ENCODE measurements at places on chromosomes 2 and 18.
A peak's percentile ranks its signal among the peaks of the same experiment; 100 is the strongest.

DNA sequence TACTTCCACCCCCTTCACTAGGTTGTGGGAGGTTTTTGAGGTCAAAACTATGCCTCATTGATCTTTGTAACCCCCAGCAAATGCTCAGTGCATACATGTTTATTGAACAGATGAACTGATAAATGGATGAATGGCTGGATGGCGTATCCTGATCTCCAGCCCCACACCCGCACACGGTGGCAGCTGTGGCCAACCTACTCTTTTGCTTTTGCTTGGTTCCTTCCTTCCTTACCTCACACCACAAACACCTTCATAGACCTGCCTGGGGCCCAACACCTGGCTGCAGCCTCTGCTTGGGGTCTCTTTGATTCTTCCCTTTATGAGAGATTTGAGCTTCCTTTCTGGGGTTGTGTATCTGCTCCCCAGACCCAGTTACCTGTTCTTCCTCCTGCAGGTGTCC lies 25.9 kb downstream of the SPP2 start:
- DNase-seq: no peak

GRCh38 chr2:11102466-11102865 lies 52.8 kb upstream of the SLC66A3 start:
- DNase-seq: no peak

DNA sequence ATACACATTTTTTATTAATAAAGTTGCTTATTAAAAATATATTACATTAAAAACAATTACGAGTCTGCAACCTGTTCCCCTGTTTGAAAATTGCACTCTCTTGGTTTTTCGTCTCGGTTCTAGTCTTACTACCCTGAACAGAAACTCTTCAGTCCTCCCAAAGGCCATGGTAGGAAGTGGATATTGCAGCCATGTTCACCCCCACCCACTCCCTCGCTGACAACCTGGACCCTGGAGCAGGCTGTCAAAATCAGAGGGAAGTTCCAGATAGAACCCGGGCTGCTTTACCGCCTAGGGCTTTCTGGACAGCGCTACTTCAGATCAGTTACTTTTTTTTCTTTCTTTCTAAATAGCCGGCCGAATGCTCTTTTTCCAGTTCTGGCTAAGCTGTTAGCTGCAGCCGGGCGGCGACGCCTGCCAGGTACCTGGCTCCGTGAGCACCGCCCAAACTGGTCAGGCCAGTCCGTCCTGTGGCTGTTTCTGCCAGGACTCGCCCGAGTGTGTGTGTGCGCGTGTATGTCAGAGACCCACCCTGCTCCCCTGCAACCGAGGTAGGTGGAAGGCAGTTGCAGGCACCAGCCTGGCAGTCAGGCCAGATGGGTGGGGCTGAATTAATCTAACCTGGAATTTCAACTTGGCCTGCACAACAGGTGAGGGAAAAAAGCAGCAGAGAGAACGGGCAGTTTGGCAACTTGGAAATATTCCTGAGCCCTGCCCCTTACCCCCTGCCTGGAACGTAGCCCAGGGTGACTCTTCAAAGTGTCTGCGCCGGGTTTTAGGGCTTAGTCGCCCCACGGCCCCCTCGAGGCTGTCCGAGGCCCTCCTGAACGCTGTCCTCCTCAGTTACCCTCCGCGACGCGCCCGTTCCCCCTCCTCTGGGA lies 1.1 kb upstream of the TET3 start:
- peak; percentile 53 for DNase-seq

DNA sequence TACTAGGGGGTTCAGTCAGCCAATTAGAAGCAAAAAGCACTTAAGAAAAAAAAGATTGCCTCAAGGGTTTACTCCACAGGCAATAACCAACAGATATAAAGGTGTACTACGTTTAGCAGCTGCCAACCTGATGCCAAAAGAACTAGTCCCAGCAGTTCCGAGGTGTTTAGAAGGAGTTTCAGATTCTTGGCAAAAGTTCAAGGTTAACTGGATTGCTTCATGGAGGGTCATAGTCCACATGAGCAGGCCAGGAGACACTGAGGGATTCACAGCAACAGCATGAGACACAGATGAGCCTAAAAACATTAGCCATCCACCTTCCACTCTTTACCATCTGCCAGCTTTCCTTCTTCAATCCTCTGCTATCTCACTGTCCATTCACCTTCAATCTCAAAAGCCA lies 4.9 kb upstream of the DNAH7 start:
- no peak for DNase-seq

GRCh38 chr2:30436859-30437435 lies 10.1 kb upstream of the LCLAT1 start:
- no peak for DNase-seq

- no peak for DNase-seq
Observed at GRCh38 chr2:73103018-73103542, 9.7 kb downstream of the RAB11FIP5 start.

- DNase-seq: no peak
Observed at GRCh38 chr2:158202161-158202815, 100.6 kb downstream of the UPP2 start.

DNA sequence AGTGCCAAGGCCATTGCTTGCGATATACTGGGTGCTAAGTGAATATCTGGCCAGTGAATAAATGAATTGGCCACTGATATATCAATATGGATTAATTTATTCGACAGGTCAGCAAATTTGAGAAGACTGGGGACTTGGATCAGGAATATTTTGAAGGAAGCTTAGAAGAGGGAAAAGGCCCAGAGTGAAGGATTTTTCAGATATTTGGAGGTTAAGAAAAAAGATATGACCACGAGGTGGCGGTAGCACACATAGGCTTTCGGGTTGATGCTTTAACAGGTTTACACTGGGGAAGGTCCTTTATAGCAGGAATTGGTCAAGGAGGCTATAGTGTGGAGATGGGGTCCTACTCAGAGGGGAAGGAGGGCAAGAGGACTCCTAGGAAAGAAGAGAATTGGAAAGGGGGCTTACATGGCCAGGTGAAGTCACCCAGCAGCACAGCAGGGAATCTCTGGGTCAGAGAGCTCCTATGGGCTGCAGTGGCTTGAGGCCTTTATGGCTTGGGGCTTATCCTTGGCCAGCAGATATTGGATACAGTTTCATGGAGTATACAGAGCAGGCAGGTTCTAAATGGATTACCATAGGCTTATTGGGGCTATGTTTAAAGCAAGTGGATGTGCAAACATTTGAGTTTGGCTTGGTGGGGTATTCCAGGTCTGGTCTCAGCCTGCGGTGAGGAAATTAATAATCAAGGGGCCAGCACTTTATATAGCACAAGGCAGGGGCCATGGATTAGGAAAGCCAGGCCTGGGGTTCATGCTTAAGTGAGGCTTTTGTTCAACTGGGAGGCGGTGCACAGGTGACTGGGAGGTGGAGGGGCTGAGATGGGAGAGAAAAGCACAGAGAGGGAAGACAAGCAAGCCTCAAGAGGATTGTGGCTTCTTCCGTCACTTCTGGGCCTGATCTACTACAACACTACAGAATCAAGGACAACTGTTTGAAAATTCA lies 9.7 kb downstream of the IL1RN start:
- DNase-seq: peak; percentile 67

- DNase-seq: no peak
Observed at GRCh38 chr2:127811397-127812321, 688 bp upstream of the WDR33 start.

DNA sequence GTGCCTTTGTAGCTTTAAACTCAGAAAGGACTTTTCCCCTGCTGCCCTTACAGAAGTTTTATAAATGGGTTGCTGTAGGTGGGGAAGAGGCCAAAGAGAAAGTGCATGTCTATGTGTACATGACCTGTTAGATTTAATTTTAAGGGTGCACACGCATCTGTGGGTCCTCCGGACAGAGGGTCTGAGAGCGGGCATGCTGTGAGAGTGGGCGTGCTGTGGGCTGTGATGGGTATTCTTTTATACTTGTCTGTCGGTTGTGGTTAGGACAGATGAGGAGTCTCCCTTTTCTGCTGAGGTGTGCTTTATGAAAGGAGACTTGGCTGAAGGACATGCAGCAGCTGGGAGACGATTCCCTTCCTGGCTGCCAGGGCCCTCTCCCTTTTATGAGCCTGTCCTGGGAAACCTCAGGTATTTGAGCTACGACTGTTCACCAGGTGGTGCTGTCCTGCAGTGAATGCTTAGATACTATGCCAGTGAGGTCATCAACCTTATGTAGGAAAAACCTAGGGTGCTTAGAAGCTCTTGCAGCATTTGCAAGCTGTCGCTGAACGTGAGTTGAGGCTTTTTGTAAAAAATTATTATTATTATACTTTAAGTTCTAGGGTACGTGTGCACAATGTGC lies 67.5 kb downstream of the TANC1 start:
- peak; percentile 42 for DNase-seq

- no peak for DNase-seq
Observed at GRCh38 chr2:63344575-63345284, 243.5 kb downstream of the WDPCP start.

DNA sequence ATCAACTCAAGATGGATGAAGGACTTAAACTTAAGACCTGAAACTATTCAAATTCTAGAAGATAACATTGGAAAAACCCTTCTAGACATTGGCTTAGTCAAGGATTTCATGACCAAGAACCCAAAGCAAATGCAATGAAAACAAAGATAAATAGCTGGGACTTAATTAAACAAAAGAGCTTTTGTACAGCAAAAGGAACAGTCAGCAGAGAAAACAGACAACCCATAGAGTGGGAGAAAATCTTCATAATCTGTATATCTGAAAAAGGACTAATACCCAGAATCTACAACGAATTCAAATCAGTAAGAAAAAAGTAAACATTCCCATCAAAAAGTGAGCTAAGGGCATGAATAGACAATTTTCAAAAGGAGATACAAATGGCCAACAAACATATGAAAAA lies 171.2 kb downstream of the ERBB4 start:
- no peak for DNase-seq

- DNase-seq: peak; percentile 6
Observed at GRCh38 chr18:63578357-63578958, 8.7 kb upstream of the SERPINB13 start.

- no peak for DNase-seq
Observed at GRCh38 chr18:69759046-69759445, 188.6 kb downstream of the CD226 start.

- peak; percentile 64 for DNase-seq
Observed at GRCh38 chr2:65382776-65383357, 49.5 kb downstream of the SPRED2 start.

DNA sequence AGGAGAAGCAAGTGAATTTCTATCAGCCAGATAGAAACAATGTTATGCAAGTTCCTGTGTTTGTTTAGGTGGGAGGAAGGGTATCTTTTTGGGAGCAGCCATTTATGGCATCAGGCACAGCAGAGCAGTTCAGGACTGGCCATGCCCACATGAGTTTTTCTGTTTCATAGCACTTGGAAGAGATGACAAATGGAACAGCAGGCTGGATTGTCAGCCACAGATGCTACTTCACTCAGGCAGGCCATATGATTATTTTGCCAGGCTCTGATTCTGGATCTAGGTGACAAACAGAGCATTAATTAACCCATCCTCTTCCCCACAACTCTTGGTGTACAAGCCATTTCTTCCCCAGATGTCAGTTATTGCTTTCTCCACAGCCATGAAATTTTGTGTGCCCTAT lies 63.8 kb downstream of the GALNT13 start:
- DNase-seq: no peak

GRCh38 chr2:235170536-235171521 lies 219.0 kb downstream of the SH3BP4 start:
- DNase-seq: no peak

DNA sequence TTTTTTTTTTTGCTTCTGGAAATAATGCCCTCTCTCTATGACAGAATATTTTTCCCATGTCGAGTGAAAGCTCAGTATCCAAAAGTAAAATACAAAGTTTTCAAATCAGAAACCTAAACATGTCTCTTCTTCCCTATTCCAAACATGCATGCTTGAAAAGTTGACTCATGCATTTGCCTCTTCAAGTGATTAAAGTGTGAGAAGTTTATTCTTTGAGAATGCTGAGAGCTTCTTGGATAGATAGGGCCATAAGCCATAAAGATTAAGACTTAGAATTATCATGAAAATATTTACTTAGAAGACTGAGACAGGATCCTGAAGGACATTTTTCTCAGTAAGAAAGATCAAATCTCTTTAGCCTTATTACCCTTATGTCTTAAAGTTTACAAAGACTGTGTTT lies 98.6 kb upstream of the EPB41L5 start:
- DNase-seq: no peak

- DNase-seq: no peak
Observed at GRCh38 chr18:49399003-49399402, 61.4 kb downstream of the DYM start.

DNA sequence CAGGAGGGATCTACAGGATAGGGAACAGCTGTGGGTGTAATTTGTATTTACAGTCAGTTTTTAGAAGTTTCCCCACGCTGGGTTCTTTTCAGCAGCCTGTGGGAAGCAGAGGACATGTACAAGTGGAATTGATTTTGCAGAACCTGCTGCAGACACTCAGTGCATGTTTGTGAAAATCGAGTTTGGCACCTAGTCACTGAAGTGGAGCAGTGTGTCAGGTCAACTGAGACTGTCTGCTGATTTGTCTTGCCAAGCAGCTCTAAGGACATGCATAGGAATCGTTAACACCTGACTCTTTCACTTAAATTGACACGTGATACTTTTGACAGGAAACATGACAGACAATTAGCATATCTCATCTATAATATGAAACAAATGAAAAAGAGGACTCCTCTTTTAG lies 416.6 kb downstream of the TMX3 start:
- no peak for DNase-seq

DNA sequence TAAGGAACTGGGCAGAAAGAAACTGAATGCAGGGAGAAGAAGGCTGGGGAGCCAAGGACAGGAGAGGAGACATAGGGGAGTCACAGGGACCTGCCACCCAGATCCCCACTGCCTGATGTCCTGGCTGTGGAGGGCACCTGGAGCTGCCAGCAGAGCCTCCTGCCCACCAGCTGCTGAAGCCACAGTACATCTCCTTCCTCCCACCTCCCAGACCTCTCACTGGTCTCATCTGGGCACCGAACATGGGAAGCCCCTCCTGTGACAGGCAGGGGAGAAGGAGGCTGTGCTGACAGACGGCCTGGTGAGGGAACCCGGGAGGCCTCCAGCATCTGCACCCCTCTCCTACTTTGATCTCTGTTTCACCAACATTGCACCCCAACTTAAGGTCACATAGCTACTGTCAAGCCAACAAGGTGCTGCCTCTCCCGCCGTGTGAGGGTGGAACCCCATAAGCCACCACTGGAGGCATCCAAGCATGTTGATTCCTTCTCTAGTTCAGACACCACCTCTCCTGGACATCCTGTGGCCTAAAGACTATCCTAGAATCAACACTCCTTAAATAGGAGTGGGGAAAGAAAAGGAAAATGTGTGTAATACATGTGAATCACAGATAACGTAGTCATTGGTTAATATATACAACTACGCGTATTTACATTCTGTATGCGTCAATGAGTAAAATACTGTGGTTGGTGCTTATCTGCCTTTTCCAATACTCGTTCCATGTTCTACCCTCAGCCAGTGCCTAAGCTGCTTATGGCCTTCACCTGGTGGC lies 3.5 kb upstream of the RNPEPL1 start:
- peak; percentile 88 for DNase-seq

DNA sequence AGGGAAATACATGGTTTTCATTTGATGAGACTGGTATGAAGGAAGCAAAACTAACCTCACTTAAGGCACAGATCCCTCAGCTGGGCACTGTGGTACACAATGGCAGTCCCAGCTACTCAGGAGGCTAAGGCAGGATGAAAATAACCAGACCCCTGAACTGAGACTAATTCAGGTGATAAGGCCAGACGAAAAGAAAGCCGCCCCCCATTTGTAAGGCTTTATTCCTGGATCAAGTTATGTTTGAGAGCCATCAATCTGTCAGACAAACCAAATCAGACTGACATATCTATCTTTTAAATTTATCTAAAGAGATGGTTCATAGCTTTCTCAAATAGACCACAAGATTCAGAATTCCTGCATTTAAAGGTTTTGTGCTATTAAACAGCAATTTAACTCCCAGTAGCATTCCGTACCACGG lies 4.1 kb downstream of the SRSF7 start:
- DNase-seq: no peak

GRCh38 chr2:240086563-240086962 lies 33.2 kb upstream of the OR6B3 start:
- no peak for DNase-seq
